ENCODE measurements at places on chromosomes 1 and 21. TPM values are rescaled to one million over a fixed set of nuclear protein-coding genes. Genes with fewer than 3 reads are reported as not detected.

Gene FGR
- 1.5 TPM for polyA plus RNA-seq

Gene LBR
- polyA plus RNA-seq = 79.2 TPM

Gene MROH9
- polyA plus RNA-seq = not detected

Gene FCRL2
- not detected for polyA plus RNA-seq

Gene YY1AP1
- 60.8 TPM for polyA plus RNA-seq

Gene LMX1A
- polyA plus RNA-seq = not detected

Gene COL6A2
- polyA plus RNA-seq = 184 TPM

Gene CAMTA1
- polyA plus RNA-seq = 89.3 TPM

- no peak for DNase-seq
These were observed 13.5 kb upstream of the ADAMTSL4 start for GRCh38 chr1:150535511-150536287.

- DNase-seq = no peak
These were observed 15.5 kb downstream of the PI4KB start for GRCh38 chr1:151311589-151312331.

DNA sequence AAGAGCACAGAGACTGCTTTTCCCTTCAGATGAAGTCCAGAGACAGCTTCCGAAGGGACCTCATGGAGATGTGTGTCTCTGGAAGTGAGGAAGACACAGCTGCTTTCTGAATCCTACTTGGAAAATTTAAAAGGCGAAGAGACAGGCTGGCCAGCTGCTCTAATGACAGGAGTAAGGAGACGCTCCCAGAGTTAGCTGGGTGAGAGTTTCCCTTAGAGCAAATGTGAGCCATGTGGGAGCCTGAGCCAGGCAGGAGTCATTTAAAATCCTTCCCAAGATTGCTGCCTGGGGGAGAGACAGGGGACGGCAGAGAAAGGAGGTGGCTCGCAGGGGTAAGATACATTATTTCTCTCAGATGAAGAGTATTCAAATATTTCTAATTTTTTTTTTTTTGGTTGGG lies 53.1 kb downstream of the ZNF326 start:
- DNase-seq = no peak

GRCh38 chr1:24862775-24863483 lies 67.1 kb downstream of the RUNX3 start:
- DNase-seq = no peak

DNA sequence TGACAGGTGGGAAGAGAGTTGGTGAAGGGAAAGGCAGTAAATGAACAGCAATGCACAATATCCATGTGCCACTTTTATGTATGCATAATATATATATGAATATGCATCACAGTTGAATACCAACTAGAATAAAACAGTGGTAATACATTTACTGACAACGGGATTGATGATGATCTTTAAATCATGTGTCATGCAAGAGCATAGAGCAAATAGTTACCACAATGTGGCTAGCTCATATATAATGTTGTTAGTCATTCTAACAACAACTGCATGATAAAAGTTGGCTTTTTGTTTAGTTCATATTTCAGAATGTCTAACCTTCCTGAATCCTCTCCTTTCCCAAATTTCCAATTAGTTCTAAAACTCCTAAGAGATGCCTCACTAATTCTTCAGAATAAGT lies 46.4 kb downstream of the GORAB start:
- DNase-seq = no peak

GRCh38 chr1:53155945-53156344 lies 13.5 kb upstream of the SLC1A7 start:
- no peak for DNase-seq

GRCh38 chr1:70896224-70896623 lies 151.4 kb downstream of the PTGER3 start:
- DNase-seq = no peak

DNA sequence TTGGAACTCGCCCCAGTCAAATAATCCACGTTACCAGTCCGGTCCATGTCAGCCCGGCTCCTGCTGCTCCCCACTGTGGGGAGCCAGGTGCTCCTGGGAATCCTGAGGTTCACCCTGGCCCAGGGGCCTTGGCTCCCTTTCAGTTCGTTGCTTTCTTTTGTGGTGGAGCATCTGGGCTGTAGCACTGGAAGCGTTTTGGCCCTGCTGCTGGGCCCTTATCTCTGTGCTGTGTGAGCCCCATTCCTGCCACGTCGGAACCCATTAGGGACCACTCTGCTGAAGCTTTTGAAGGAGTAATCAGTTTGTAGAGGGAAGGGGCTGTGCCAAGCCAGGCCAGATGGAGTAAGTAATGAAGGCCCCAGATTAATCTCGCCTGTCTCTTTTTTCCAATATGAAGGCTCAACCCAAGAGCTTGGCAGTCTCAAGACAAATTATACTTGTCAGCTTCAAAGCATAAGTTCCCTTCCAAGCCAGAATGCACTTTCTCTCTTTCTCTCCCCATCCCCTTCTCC lies 82.3 kb downstream of the PGM1 start:
- DNase-seq = no peak

GRCh38 chr1:229759037-229759435 lies 133.0 kb downstream of the URB2 start:
- no peak for DNase-seq

DNA sequence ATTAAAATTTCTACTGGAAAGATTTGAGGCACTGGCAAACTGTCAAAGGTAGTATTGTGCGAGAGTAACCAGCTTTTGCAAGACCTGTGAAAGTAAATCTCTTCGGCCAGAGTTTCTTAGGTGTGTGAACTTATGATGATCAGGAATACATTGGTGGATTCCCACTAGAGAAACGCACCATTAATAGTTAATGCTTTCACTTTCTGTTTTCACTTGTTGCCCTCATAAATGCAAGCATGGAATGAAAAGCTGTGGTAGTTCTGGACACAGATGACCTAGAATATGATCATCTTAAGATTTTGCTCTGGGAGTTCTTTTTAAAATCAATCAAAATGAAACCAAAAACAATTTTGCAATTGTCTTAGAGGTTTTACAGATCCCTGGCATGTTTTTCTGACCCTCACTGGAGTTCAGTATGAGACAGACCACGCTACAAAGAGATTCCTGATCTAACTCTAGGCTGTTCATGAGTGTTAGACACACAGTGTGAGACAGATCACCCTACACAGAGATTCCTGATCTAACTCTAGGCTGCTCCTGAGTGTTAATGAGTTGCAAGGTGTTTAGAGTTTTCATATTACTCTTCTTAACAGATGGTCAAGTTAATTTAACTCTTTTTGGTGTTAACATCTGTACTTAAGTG lies 98.8 kb downstream of the SDCCAG8 start:
- no peak for DNase-seq

GRCh38 chr1:26161415-26162219 lies 2.7 kb downstream of the FAM110D start:
- no peak for DNase-seq

DNA sequence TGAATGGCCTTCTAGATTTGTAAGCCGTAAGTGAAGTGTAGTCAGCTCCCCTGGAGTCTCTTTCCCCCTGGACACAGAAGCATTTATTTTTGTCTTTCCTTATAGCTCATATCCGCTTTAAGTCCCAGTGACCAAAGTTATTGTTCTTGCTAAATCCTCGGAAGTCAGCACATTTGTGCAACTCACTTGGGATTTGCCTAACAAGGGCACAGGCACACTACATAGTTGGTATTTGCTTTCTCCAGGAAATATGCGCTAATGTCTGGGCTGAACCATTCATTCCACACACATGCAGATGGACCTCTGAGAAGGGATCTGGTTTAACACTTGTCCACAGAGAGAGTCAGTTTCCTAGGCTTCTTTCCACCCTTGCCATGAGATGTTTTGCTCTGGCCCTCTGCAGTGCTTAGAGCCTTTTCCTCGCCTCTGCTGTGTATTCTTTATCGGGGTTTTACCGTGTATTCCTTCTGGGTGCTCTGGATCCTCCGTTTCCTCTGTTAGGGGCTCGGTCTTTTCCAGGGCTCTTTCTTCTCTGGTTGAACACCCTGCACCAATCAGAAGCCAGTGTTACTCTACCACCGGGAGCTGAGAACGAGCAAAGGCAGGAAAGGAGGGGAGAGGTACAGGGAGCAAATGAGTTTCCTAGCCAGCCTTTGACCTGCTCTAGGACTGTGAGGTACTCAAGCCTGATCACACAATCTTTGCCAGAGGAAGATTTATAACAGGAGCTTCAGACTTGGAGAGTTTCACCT lies 72.4 kb downstream of the ABCA4 start:
- no peak for DNase-seq

GRCh38 chr1:159838715-159839114 lies 12.0 kb downstream of the SLAMF8 start:
- DNase-seq = no peak

DNA sequence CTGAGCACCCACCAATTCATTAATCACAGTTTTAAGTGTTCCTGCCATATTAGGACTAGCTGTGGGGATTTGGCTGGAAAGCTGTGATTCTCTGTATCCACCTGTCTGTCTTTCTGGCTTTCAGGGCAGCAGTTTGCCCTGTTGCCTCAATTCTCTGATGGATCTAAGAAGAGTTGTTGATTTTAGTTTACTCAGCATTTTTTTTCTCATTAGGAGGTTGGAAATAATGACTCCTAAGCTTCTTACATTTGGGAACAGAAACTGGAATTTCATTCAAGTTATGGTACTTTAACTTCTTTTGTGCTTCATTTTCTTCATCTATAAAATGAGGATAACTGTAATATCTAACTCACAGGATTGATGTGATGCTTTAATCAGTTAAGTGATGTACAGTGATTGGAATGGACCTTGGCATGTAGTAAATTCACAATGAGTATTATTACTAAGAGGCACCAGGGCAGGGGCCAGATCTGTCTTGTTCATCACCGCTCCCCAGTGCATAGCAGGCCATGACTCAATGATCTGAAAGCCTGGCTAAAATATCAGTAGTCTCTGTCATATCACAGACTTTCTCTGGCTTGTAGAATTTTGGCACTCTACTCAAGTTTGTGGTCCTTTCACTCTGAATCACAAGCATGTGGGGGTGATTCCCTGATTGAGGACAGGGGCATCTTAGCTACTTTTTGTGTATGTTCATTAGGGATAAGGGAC lies 51.4 kb upstream of the GREM2 start:
- DNase-seq = no peak

- no peak for DNase-seq
These were observed 299.8 kb downstream of the MRPL39 start for GRCh38 chr21:25307489-25307888.

DNA sequence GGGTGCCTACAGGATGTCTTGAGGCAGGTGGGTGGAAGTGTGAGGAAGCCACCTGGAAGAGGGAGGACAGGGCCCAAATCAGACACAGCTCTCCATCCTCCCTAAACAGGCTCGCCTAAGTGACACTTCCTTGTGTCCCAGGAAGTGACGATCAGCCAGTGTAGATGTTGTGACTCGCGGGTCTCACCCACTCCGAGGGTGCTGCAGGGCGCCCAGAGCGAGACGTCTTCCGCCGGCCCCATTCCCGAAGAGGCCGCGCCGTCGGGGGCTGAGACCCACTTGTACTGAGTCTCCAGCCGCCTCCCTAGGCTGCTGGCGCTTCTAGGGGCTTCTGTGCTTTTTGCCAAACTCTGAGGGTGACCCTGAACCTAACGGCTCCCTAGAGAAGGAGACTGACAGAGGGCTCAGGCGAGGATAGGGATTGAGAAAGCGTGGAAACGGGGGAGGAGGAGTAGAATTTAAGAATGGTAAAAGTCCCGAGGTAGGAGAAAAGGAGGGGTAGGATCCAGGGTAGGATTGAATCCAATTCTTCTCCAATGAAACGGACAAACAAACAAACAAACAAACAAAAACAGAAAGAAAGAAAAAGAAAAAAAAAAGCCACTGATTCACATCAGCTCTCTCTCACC lies 543 bp upstream of the MARK1 start:
- DNase-seq = peak; percentile 29

- no peak for DNase-seq
These were observed 36.5 kb downstream of the RNASEL start for GRCh38 chr1:182552527-182552926.

GRCh38 chr1:156268336-156268735 lies 14.3 kb downstream of the SMG5 start:
- DNase-seq = no peak

DNA sequence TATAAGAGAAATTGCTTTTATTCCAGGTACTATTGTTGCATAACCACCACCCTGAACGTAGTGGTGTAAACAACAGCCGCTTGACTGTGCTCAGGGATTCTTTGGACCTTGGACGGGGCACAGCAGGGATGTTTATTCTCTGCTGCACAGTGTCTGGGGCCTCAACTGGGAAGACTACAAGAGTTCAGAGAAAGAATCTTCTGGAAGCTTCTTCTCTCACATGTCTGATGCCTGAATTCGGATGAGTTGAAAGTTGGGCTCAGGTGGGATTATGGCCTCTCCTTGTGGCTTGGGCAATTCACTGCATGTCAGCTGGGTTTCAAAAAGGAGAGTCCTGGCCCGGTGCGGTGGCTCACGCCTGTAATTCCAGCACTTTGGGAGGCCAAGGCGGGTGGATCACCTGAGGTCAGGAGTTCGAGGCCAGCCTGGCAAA lies 19.0 kb upstream of the SSBP3 start:
- no peak for DNase-seq

- DNase-seq = no peak
These were observed 15.6 kb downstream of the PLPPR5 start for GRCh38 chr1:98988904-98989555.

DNA sequence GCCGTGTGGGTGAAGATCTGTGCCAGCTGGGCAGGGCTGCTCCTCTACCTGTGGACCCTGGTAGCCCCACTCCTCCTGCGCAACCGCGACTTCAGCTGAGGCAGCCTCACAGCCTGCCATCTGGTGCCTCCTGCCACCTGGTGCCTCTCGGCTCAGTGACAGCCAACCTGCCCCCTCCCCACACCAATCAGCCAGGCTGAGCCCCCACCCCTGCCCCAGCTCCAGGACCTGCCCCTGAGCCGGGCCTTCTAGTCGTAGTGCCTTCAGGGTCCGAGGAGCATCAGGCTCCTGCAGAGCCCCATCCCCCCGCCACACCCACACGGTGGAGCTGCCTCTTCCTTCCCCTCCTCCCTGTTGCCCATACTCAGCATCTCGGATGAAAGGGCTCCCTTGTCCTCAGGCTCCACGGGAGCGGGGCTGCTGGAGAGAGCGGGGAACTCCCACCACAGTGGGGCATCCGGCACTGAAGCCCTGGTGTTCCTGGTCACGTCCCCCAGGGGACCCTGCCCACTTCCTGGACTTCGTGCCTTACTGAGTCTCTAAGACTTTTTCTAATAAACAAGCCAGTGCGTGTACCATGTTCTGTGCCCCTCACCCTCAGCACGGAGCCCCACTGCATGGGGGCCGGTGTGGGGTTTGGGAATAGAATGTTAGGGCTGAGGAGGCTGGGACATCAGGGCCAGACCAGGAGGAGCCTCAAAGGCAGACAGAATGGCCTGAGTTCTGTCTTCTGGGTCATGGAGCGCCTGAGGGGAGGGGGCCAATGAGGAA lies 21.3 kb downstream of the SERINC2 start:
- DNase-seq = no peak

GRCh38 chr1:22738522-22738921 lies 27.9 kb downstream of the EPHB2 start:
- no peak for DNase-seq
